WERI-Rb-1 (cell line): ENCODE measurements at places on chromosomes 2 and 18.

DNA sequence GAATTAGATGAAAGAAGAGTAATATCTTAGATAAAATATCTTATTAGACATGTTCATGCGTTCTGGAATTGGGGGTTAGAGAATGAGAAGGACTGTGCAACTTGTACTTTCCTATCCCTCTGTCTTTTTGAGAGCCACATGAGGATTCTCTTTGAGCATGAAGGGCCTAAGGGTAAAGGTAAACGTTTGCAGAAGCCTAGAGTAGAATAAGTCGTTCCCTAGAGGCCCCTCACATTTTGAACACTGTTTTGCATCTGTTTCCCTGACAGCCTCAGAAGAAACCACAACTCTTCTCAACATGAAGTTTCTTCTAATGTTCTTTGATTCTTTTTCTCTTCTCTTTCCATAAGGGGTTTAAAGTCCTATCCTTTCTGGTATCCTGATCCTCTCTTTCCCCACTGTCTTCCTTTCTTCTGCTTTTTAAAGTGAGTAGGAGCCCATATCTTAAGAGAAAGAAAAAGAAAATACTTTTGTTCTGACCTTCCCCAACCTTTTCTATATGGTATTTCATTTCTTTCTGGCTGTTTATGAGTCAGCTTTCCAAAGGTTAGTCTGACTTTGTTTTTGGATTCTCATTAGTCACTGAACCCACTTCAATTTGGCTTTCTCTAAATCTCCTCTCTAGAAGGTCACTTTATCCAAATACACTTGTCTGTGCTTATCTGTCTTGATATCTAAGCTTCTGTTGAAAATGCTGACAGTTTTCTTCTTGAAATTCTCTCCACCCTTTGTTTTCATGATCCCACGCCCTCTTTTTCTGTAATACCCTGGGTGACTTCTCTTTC, 34.8 kb downstream of the PPP1R1C start:
- DNase-seq: no peak

DNA sequence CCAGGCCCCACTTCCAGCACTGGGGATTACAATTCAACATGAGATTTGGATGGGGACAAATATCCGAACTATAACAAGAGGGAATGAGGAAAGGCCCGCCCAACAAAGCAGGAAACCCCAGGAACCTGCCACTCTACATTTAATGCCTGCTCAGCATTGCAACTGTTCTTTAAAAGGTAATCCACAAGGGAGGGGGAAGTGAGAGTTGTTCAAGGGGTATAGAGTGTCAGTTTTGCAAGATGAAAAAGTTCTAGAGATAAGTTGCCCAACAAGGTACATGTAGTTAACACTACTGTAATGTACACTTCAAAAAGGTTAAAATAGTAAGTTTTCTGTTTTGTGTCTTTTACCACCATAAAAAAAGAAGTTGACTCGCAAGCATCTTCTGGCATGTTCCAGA, 137.6 kb downstream of the MBD2 start:
- no peak for DNase-seq

GRCh38 chr2:71240794-71241193, 13.9 kb upstream of the PAIP2B start:
- DNase-seq: no peak

- no peak for DNase-seq
Measured at GRCh38 chr2:27527182-27527581, 30.5 kb downstream of the GCKR start.

GRCh38 chr2:200336980-200337615, 30.6 kb downstream of the SPATS2L start:
- DNase-seq: no peak

- no peak for DNase-seq
Measured at GRCh38 chr18:36658611-36659010, 170.2 kb downstream of the TPGS2 start.

- no peak for DNase-seq
Measured at GRCh38 chr2:172924097-172924660, 151.5 kb upstream of the MAP3K20 start.

DNA sequence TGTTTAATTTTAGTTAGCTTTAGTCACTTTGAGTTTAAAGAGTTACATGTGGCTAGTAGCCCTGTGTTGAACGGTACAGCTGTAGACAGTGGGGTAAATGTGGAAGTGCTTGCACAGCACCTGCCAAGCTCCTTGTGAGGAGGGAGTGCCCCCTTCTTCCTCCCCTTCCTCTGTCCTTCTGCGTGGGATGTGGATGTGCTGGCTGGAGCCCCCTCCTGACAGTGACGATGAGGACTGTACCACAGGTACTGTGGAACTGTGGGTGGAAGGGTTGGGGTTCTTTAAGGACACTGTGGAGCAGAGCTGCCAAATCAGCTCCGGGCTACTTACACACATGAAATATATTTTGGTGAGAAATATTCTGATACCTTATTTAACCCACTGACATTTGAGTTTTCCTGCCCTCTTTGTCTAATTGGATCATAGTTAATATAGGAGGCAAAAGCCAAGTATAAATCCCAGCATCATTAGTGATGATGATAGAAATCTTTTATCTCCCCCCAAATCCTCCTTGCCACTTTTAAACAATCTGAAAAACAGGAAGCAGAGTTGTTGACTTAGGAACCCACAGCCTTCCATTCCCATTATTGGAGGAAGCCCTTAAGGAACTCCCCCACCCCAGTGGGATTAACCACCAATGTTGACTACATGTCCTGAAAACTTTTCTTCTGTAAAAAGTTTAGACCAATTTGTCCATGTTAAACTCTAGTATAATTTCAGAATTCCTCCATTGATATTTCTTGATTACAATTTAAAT, 181.3 kb downstream of the PTPRM start:
- DNase-seq: no peak

GRCh38 chr2:42486145-42486906, 7.5 kb downstream of the KCNG3 start:
- no peak for DNase-seq

- DNase-seq: no peak
Measured at GRCh38 chr2:109238580-109238979, 109.6 kb downstream of the SH3RF3 start.

DNA sequence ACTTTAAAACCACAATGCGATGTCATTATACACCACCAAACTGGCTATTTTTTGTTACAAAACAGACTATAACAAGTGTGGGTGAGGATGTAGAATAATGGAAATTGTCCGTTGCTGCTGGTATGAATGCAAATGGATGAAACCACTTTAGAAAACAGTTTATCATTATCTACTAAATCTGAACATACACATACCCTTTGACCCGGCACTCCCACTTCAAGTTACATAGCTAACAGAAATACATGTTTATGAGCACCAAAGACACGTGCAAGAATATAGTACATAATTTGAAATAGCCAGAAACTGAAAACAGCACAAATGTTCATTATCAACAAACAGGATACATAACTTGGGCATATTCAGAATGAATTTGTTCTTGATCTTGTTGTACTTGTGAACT, 206.4 kb upstream of the CHAC2 start:
- DNase-seq: no peak

DNA sequence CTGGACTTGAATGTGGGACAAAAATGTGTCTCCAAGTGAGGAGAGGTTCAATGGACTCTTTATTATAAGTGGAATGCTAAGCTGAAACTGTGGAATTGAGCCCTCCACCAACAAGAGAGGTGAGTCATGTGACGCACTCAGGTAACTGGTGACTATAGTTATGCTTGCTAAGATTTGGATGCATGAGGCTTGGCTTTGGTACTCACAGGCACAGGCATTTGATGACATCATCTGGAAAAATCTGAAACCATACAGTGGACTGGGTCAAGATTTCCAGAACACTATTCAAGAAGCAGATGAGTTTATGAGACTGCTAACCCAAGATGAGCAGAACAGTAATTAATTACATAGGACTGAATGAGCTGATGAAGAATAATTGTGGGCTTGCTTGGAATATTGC, 15.7 kb upstream of the SULT1C3 start:
- DNase-seq: no peak

GRCh38 chr2:230202430-230203109, 17.2 kb downstream of the SP110 start:
- no peak for DNase-seq

DNA sequence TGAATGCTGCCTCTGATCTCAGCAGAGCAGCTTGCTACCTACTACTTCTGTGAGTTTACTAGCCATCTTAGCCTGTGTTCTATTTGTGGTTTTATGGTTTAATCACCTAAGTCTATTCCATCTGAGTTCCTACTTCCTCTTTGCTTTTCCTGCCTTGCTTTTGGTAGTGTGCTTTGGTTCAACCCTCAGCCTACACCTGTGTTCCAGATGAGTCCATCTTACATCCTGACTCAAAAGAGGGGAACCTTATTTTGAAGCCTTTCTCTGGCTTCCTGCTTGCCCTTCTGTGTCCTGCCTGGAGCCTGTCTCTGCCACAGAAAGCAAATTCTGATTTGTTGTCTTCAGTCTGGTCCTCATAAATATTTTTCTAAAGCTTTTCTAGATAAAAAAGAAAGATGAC, 530.3 kb upstream of the MEX3C start:
- no peak for DNase-seq

GRCh38 chr2:40827392-40827791, 375.5 kb upstream of the SLC8A1 start:
- DNase-seq: no peak

DNA sequence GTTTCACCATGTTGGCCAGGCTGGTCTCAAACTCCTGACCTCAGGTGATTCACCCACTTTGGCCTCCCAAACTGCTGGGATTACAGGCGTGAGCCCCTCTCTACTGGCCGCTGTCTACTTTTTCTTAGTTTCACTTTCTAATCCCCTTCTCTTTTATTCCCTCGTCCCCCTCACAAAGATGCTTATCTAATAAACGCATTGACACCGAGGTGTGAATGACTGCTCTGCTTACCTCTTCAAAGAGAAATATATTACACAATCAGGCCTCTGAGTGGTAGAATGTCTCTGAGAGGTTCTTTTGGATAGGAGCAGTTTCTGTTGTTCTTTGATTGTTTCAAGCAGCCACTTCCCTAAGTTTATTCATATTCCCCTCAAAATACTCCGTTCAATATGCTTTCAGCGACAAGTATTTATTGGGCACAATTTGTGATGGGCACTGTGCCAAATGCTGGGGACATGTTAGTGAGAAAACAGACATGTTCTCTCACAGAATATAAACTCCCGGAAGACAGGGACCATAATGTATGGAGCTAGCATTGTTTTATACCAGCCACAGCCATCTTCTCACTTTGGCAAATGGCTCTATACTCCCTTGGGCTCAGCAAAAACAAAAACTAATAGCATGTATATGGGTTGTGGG, 34.7 kb upstream of the RAPH1 start:
- no peak for DNase-seq

GRCh38 chr2:218345491-218346236, 11.0 kb upstream of the CATIP start:
- no peak for DNase-seq

DNA sequence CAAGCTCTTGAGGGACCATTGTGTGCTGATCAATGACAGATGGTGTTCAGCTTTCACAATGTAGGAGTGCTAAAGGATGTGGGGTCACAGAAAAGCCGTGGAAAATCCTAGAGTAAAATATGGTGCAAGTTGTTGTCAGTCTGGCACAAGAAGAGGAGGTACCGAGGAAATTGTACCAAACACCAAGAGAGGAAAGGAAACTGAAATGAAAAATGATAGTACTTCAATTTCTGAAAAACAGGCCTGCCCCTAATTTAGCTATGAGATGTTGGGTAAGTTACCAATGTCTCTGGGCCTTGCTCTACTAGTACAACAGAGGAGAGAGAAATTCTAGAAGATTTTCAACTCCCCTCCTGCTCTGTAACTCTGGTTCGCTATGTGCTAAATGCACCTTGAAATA, 78.8 kb upstream of the PELI1 start:
- no peak for DNase-seq

GRCh38 chr2:70068119-70068518, 19.2 kb upstream of the PCBP1 start:
- DNase-seq: no peak
